Keratinocyte (primary cell): ENCODE measurements at places on chromosomes 3 and 15.

DNA sequence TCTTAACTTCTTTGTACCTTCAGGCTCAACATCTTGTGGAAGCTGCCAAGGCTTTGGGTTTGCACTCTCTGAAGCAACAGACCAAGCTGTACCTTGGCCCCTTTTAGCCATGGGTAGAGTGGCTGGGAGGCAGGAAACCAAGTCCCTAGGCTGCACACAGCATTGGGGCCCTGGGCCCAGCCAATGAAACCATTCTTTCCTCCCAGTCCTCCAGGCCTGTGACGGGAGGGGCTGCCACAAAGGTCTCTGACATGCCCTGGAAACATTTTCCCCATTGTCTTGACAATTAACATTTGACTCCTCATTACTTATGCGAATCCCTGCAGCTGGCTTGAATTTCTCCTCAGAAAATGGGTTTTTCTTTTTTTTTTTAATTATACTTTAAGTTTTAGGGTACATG, 253.1 kb upstream of the GADL1 start:
- no peak for DNase-seq

GRCh38 chr3:172658344-172659245, 52.3 kb downstream of the NCEH1 start:
- no peak for DNase-seq

DNA sequence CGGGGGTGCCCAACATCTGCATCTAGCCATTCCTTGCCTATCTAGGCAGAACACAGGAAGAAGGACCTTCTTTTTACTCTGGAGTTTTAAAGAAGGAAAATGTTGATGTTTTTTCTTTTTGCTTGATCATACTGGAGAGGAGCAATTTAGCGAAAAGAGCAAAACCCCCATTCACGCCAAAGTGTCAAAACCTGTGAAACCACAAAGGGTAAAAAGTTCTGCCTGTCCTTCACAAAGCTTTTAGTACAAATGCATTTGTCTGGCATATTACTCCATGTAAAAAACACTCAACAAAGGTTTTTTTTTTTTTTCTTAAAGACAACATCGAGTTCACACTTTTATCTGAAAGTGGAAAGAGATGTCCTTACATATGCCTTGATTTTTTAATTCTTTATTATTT, 214.2 kb upstream of the MRPL3 start:
- no peak for DNase-seq

- no peak for DNase-seq
Measured at GRCh38 chr3:64028754-64029153, 5.5 kb upstream of the PSMD6 start.

DNA sequence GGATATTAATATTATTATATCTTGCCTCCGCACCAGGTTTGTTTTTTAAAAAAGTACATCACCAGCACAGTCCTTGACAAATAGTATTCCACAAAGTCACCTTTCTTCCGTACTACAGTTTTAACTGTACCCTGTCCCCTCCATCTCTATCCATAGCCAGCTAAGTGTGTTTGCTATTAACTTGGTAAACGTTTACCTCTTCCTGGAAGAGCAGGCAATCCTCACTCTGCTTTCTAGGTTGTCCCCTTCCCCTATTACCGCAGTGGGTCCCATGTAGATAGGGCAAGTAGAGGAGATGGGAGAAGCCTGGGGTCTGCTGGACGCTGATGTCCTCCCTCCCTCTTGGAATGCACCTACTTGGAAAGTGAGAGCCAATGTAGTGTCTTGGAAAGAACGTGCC, 83.9 kb upstream of the ETV5 start:
- DNase-seq: no peak

DNA sequence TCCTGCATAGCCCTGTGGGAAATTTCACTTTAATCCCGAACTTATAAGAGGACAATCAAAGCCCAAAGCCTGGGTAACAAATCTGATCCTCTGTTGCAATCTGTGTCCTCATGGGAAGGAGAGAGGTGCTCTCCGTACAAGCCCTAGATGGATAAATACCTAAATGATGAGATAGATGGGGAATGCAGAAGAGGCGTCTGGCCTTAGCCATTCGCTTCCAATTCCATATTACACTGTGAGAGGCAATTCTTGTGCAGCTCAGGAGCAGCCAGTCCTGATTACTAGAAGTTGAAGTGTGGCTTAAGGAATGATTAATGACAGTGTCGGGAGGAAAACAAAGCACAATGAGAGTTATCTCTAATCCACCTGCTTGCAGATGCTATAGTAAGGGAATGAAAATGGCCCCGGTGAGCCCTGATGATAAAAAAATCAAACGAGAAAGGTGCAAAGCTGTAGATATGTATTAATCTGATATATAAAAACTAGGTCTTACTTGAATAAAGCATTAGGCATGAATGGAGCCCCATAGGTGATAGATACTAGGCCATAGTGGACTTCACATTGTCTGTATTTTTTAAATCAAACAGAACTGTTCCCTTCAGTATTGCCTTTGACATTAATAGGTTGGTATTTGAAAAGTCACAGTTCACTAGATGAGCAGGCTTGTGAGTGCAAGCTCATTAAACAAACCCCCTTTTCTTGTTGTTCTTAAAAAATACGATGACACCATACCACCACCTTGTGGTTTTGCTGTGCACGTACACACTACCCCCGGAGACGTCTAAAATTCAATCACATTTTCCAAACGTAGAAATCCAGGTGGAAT, 54.2 kb upstream of the TMCO5A start:
- DNase-seq: no peak

GRCh38 chr15:96692826-96693225, 362.3 kb downstream of the NR2F2 start:
- no peak for DNase-seq

GRCh38 chr3:38383156-38383875, 36.7 kb downstream of the XYLB start:
- no peak for DNase-seq

DNA sequence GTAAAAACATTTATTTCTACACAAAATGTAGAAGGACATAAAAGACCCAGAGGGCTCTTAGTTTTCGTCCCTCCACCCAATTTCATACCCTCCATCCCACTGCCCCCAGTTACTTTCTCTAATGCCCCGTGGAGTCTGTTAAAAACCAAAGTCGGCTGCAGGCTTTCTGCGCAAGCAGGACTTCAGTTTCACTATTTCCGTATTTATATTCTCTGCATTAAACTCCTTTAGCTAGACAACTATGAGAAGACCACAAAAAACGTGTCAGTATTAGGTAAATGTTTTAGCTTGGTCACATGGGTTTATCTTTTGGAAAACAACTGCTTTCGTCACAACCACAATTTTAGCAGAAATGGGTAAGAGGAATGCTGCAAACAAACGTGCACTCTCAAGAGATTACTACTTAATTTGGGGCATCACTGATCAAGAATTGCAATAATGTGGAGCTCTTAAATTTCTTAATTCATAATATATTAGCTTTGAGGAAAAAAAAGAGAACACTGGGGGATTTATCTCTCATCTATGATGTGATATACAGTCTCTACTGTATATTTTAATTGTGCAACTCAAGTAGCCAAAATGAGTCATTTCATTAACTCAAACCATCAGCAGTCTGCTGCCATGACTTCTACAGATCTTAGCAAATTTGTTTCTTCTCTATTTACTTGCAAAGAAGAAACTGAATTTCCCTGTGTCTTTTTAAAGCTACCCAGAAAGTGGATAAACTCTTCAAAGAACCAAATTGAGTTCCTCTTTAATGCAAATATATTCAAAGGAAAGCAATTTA, 740 bp upstream of the NSMCE3 start:
- DNase-seq: no peak

- no peak for DNase-seq
Measured at GRCh38 chr15:89785064-89785773, 9.1 kb downstream of the MESP2 start.

- no peak for DNase-seq
Measured at GRCh38 chr3:4895838-4896237, 83.4 kb upstream of the BHLHE40 start.

- DNase-seq: no peak
Measured at GRCh38 chr3:14534516-14535191, 5.5 kb downstream of the GRIP2 start.
